Activated CD4-positive, alpha-beta T cell treated with anti-CD3 and anti-CD28 coated beads for 36 hours (primary cell): ENCODE measurements at places on chromosomes 5 and 9. TPM values are rescaled to one million over a fixed set of nuclear protein-coding genes. Genes with fewer than 3 reads are reported as not detected.

CDH6 gene
- total RNA-seq, result not detected

GRCh38 chr9:87160148-87161102, 213.1 kb upstream of the GAS1 start:
- H3K4me1 ChIP-seq, result no peaks in the 10 kb centered on the region
- no peak overlapping the region for H3K27ac ChIP-seq
- H3K4me3 ChIP-seq, result no peak overlapping the region
- no peaks in the 10 kb centered on the region for H3K36me3 ChIP-seq
- no peak for DNase-seq
- peaks cover 12% of the 10 kb centered on the region for H3K27me3 ChIP-seq

DNA sequence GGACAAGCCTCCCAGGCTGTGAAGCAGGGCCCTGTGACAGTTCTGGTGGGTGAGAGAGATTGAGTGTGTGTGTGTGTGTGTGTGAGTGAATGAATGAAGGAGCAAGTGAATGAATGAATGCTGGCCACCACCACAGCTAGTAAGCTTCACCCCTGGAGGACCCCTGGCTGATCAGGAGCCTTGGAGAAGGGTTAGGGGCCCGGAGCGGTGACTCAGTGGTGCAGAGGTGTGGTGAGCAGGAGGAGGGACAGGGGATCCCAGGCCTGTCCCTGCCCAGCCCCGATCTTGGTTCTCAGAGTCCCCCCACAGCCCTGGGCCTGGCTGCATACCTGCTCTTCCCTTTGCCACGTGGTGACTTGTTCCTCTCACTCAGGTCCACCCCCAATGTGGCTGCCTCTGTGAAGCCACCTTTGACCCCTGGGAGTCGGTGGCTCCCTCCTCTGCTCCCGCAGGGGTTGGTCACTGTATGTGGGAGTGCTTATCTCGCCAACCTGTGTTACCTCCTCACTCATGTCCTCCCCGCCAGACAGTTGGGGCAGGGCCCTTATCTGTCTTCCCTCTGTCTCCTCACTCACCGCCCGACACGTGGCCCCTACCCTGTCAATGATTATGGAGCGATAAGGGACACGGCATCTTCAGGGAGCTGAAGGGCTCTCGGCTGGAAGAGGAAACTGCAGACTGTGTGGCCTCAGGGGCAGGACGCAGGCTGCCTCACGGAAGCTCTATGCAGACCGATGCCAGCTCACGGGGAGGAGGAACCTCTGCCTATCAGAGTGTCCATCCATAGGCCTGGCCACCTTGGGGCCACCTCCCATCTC, 99.9 kb upstream of the PITX1 start:
- H3K4me1 ChIP-seq, result peaks cover 6% of the 10 kb centered on the region
- H3K4me3 ChIP-seq, result no peak overlapping the region
- DNase-seq, result no peak
- no peak overlapping the region for H3K27ac ChIP-seq
- no peaks in the 10 kb centered on the region for H3K36me3 ChIP-seq

DNA sequence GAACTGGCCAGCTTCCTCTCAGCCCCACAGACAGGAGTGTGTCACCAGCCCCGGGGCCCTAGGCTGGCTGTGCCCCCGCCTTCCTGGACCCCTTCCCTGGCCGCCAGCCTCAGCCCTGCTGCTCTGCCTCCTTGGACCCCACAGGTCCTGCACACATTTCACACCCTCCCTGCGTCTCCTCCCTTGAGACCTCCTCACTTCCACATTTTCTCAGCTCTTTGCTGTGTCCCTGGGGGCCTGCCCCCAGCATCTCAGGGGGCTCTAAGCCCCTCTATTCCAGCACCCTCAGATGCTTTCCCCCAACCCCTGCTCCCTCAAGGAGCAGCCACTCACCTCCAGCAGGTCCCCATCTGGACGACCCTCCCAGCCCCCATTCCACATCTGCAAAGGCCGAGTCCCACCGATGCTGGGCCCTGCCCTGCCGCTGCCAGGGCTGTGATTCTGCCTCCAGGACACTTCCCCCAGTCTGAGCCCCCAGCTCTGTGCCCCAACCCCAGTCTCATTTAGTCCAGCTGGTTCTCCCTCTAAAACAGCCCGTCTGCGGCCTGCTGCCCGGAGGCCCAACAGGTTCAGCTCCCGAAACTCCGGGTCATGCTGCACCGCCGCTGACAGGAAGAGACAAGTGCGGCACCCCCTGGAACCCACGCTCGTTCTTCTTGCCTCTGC, 4.2 kb downstream of the SLC34A3 start:
- no peak overlapping the region for H3K27ac ChIP-seq
- H3K4me1 ChIP-seq, result peaks cover 12% of the 10 kb centered on the region
- H3K27me3 ChIP-seq, result peaks cover 2% of the 10 kb centered on the region
- no peaks in the 10 kb centered on the region for H3K36me3 ChIP-seq
- DNase-seq, result no peak
